ENCODE measurements at places on chromosomes 1 and 21. TPM values are rescaled to one million over a fixed set of nuclear protein-coding genes. Genes with fewer than 3 reads are reported as not detected.

DNA sequence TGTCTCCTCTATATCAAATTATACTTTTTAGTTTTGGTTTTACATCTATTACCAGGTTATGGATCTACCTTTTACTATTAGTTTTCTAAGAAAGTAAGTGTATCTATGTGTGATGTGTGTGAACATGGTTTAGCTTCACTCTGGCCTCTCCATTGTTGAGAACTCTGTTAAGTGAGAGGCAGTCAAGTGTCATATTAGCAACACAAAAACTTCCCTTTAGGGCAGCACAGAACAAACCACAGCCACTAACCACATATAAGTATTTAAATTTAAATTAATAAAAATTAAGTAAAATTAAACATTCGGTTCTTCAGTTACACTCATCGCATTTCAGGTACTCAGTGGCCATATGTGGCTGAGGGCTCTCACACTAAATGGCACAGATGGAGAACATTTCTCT, 96.6 kb downstream of the DPYD start:
- H3K4me1 ChIP-seq: no peaks in the 10 kb centered on the region
- H3K4me3 ChIP-seq: no peak overlapping the region
- H3K27me3 ChIP-seq: no peaks in the 10 kb centered on the region
- H3K36me3 ChIP-seq: no peaks in the 10 kb centered on the region
- no peak overlapping the region for H3K27ac ChIP-seq
- DNase-seq: no peak

DNA sequence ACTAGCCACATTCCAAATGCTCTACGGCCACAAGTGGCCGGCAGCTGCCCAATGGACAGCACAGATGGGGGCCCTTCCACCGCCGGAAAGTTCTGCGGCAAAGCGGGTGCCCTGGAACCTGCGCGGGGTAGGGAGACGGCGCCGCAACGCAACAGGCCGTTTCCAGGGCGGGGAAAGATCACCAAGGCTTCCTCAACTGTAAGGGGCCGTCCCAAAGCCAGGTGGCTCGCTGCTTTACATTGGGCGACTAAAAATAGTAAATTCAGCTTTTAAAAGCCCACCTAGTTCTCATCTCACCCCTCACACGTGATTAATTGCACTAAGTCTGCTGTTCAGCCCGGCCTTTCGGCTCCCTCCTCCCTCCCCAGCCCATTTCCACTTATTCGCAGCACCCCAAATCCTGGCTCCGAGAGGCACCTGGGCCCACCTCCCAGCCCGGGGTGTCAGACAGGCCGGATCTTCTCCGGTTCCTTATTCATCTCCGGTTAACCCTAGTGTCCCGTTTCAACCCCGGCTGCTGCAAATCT, 643 bp downstream of the CFAP298 start:
- peak overlapping the region; percentile 76 for H3K4me3 ChIP-seq
- peak overlapping the region; percentile 98 for H3K27ac ChIP-seq
- peak; percentile 10 for DNase-seq
- H3K36me3 ChIP-seq: peaks cover 13% of the 10 kb centered on the region
- no peaks in the 10 kb centered on the region for H3K27me3 ChIP-seq

- no peak overlapping the region for H3K4me3 ChIP-seq
- no peak overlapping the region for H3K27ac ChIP-seq
- no peaks in the 10 kb centered on the region for H3K4me1 ChIP-seq
- no peaks in the 10 kb centered on the region for H3K36me3 ChIP-seq
- no peaks in the 10 kb centered on the region for H3K27me3 ChIP-seq
- DNase-seq: no peak
Measured at GRCh38 chr1:236209185-236209584, 66.8 kb downstream of the GPR137B start.

- H3K27me3 ChIP-seq: no peaks in the 10 kb centered on the region
- H3K27ac ChIP-seq: no peak overlapping the region
- no peaks in the 10 kb centered on the region for H3K4me1 ChIP-seq
- DNase-seq: no peak
- H3K36me3 ChIP-seq: no peaks in the 10 kb centered on the region
- no peak overlapping the region for H3K4me3 ChIP-seq
Measured at GRCh38 chr1:162893612-162893908, 32.6 kb upstream of the CCDC190 start.

DNA sequence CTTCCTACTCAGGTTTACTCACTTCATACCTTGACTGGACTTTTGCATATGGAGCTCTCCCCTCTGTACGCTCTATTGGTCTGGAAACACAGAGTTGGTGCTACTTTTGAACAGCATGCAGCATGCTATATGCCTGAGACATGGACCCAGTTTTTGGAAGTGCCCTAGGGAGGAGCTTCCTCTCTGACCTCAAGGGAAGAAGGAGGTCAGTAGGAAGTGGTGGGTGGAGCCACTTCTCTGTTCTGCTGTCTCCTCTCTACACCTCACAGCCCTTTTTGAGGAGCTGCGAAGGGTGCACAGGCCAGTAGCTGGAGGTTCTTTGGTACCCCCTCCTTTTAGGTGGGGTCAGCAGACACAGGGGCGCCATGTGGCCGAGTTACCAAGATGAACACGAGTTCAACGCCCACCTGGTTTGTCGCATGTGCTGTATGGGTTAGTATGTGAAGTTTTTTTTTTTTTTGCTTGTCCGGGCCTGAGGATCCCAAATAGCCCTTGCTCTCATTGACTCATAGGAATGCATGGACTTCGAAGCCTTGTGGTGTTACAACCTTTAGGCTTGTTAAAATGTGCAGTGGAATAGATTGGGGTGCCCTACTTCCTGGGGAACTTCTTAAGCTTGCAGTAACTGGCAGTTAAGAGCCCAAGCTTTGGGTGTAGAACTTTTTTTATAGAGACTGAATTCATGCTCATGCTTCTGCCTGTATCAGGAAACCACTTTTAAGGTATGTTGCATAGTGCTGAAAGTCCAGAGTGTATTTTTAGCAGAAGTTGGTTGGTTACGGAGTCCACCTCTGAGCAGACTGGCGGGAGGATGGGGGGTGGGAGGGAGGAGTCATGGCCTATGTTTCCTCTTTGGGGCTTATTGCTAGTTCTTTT, 10.7 kb downstream of the MACF1 start:
- peak; percentile 39 for DNase-seq
- peak overlapping the region; percentile 61 for H3K27ac ChIP-seq
- peaks cover 3% of the 10 kb centered on the region for H3K36me3 ChIP-seq
- H3K27me3 ChIP-seq: no peaks in the 10 kb centered on the region
- peaks cover 35% of the 10 kb centered on the region for H3K4me1 ChIP-seq

DNA sequence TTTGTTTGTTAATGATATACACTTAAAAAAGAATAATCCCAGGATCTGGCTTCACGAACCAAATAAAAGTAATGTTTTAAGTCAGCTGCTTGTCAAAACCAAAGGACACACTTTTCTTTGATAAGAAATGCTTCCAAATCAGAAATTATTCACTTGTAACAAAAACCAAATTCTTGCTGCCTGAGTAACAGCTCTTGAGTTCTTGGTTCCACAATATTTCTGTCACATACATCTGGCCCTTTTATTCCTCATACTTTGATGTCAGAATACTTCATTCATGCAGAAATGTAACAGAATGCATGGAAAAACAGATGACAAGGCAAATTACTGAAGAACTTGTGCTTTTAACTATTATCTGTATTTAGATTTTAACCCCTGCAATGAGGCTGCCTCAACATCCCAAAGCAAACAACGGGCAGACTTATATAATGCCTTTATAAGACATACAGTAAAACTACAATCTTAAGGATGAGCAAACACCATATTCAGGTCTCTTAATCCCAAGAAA, 1.5 kb downstream of the VAMP4 start:
- H3K4me1 ChIP-seq: peaks cover 32% of the 10 kb centered on the region
- peak overlapping the region; percentile 95 for H3K27ac ChIP-seq
- peaks cover 11% of the 10 kb centered on the region for H3K36me3 ChIP-seq
- peak; percentile 50 for DNase-seq
- peak overlapping the region; percentile 95 for H3K4me3 ChIP-seq

- no peaks in the 10 kb centered on the region for H3K36me3 ChIP-seq
- H3K4me3 ChIP-seq: peak overlapping the region; percentile 68
- no peaks in the 10 kb centered on the region for H3K27me3 ChIP-seq
- H3K4me1 ChIP-seq: peaks cover 12% of the 10 kb centered on the region
Measured at GRCh38 chr1:37930246-37931101, 16.4 kb downstream of the INPP5B start.

DNA sequence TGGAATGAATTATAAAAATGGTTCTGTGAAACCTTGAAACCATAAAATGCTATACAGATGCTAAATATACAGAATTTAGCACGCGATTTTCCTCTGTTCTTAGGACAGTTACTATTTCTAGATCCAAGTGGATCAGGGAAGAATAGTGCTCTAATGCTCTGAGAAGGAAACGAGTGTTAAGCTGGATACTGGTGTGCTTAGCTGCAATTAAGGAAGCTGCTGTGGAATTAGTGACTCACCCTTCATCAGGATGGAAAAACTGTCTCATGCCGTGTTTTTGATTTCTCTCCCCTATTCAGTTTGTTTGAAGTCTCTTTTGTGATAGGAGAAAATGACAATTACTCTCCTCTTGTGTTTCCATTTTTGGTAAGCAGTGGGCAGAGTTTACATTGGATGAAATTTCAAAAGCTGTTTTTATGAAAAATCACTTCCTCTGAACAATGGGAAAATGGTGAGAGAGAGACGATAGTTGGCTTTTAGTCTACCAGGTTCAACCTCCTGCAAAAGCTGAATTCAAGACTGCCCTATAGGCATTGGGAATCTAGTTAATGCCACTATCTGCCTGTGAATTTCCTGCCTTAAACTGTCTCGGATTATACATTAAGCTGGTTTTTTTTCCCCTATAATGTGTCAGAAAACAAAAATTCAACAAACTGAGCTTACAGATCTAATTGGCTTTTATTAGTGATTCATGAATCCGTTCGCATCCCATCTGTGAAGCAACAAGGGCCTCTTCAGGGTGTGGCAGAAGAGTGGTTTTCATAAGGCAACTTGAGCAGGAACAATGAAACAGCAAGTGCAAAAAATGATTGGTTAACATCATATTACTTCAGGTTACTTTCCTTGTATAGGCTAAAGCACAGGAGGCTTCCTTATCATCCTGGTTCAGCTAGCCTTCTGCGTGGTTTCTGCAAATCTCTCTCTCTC, 179.8 kb downstream of the ST6GALNAC3 start:
- H3K27me3 ChIP-seq: no peaks in the 10 kb centered on the region
- peaks cover 8% of the 10 kb centered on the region for H3K4me1 ChIP-seq
- H3K27ac ChIP-seq: no peak overlapping the region
- no peaks in the 10 kb centered on the region for H3K36me3 ChIP-seq
- no peak overlapping the region for H3K4me3 ChIP-seq

GRCh38 chr1:233016798-233017197, 66.4 kb downstream of the NTPCR start:
- no peaks in the 10 kb centered on the region for H3K27me3 ChIP-seq
- no peak overlapping the region for H3K27ac ChIP-seq
- H3K36me3 ChIP-seq: peaks cover 3% of the 10 kb centered on the region
- H3K4me1 ChIP-seq: peaks cover 10% of the 10 kb centered on the region
- DNase-seq: no peak

GRCh38 chr1:94793296-94793656, 26.9 kb upstream of the SLC44A3 start:
- H3K27ac ChIP-seq: peak overlapping the region; percentile 37
- H3K36me3 ChIP-seq: no peaks in the 10 kb centered on the region
- no peaks in the 10 kb centered on the region for H3K27me3 ChIP-seq
- H3K4me3 ChIP-seq: peak overlapping the region; percentile 7
- peak; percentile 36 for DNase-seq
- H3K4me1 ChIP-seq: peaks cover 15% of the 10 kb centered on the region

GRCh38 chr21:31151156-31152045, 113.1 kb upstream of the KRTAP19-8 start:
- no peaks in the 10 kb centered on the region for H3K4me1 ChIP-seq
- H3K27ac ChIP-seq: no peak overlapping the region

DNA sequence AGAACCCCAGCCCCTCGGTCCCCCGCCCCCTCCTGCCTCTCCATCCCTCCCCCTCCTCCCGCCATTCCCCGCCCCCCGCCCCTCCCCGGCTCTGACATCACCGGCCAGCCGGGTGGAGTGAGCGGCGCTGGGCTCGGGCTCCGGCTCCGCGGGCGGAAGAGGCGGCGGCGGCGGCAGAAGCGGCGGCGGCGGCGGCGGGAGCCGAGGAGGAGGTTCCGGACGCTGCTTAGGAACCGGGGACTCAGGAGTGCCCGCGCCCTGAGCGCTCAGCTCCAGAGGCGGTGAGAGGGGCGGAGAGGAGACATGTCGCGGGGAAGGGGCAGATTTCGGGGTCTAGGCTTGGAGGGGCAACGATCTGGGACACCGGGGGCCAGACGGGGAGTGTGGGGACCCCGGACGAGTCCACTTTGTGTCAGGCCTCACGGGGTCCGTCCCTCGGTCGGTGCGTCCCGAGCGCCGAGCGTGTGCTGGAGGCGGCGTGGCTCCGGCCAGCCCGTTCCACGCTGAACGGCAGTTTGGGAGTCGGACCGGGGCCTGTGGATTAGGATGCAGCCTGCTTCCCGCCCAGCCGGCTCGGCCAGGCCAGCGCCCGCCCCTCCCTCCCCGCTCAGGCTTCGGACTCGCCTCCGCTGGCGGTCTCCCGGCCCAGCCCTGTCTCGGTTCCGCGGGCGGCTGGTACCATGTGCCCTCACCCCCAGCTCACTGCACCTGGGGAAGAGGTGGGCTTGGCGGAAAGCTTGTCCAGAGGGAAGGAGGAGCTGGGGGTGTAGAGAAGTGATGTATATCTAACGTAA, at the start of gene PEA15:
PEA15 (plus strand) TSS at position 143 of the 794 bp plus-strand sequence. CDS start 6,161 bp downstream, outside the sequence.
- H3K36me3 ChIP-seq: peaks cover 13% of the 10 kb centered on the region
- no peaks in the 10 kb centered on the region for H3K27me3 ChIP-seq
- peak within 1 kb of the TSS; percentile 88 for H3K4me3 ChIP-seq
- peaks cover 44% of the 10 kb centered on the region for H3K4me1 ChIP-seq
- no peak for DNase-seq

DNA sequence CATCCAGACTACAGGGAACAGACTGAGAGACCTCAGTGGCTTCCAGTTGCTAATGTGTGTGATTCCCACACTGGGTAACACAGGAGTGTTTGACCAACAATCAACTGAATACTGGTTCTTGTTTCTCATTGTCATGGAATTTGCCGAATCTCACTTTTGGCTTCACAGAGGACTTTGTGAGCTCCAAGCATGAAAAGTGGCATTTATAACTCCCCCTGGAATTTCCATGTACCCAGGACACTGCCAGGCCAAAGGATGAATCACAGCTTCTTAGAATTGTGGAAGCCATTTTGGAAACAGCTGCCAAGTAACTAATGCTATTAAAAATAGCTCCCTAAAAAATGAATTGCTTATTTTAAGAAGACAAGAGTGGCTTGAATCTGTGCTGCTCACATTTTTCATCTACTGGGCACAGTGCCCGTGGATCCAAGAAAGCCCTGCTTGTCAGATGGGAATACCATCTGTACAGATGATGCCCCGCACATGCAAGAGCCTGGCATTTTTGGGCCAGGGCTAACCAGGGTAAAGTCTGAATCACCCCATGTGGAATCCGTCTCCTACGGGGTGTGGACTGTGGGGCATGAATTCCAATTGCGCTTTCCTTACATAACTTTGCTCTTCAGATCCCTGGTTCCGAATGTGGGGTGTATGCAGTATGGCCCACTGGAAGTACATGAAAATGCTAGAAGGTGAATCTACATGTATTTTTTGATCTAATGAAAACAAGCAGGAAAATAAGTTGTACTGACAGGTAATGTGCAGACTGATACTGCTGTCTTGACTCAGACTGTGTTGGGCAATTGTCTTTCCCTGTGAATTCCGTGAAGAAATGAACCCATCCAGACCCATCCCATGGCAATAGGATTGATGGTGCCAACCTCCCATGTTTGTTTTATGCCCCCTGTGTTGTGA, 487.3 kb downstream of the SIPA1L2 start:
- H3K4me3 ChIP-seq: no peak overlapping the region
- no peaks in the 10 kb centered on the region for H3K27me3 ChIP-seq
- peak overlapping the region; percentile 63 for H3K27ac ChIP-seq
- no peaks in the 10 kb centered on the region for H3K36me3 ChIP-seq
- peak; percentile 97 for DNase-seq
- peaks cover 16% of the 10 kb centered on the region for H3K4me1 ChIP-seq

The CLDN17 gene
- total RNA-seq: not detected

The TCHHL1 gene
- not detected for total RNA-seq

The SLAMF6 gene
- total RNA-seq: not detected
